Liver (tissue), 10 donors: ENCODE measurements at places on chromosomes 1 and 21. TPM values are rescaled to one million over a fixed set of nuclear protein-coding genes. Genes with fewer than 3 reads are reported as not detected.

DNA sequence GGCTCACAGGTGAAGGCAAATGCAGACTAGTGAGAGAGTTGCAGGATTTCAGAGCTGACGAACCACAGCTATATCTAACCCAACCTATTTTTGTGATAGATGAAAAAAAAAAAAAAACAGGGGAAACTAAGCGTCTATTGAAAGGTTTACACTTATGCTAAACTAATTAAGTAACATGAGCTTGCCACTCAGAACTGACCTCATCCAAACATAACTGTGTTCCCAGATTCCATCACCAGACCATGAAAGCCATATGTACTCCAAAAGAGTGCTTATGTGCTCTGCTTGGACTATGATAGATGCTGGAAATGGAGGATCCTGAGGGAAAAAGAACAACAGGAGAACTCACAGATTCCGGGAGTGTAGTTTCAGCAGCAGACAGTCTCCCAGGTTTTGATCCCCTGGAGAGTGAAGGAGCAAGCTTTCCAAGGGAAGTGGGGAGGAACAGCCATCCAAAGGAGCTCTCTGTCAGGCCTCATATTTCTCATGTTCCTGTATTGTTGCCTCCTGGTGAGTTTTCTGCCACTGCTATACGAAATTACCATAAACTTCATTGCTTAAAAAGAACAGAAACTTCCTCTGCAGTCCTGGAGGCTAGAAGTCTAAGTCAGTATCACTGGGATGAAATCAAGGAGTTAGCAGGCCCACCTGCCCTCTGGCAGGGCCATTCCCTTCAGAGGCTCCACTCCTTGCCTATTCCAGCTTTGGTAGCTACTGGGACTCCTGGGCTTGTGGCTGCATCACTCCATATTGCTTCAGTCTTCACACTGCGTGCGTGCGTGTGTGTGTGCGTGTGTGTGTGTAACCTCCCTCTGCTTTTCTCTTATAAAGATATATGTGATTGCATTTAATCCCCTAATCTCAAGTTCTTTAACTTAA, 38.1 kb downstream of the NIBAN1 start:
- no peak for DNase-seq
- no peak overlapping the region for H3K4me3 ChIP-seq
- no peak overlapping the region for H3K27ac ChIP-seq
- H3K4me1 ChIP-seq: peaks cover 1% of the 10 kb centered on the region

DNA sequence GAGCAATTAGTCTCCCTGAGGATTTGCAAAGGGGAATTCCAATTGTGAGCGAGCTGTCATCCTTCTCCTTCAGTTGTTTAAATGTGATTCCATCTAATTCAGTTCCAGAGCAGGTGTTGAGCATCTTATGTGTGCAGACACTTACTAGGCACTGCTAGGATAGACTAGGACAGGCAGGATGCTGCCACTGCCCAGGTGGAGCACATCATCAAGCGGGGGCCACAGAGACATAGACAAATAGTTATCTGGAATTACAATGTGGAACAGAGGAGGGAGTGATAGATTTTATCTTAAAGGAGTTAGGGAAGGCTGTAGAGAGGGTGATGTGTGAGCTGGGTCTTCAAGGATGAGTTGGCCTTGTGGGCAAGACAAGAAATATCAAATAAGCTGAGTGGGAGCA, 55.9 kb downstream of the CDC7 start:
- no peak for DNase-seq
- H3K4me3 ChIP-seq: no peak overlapping the region
- no peaks in the 10 kb centered on the region for H3K27me3 ChIP-seq

DNA sequence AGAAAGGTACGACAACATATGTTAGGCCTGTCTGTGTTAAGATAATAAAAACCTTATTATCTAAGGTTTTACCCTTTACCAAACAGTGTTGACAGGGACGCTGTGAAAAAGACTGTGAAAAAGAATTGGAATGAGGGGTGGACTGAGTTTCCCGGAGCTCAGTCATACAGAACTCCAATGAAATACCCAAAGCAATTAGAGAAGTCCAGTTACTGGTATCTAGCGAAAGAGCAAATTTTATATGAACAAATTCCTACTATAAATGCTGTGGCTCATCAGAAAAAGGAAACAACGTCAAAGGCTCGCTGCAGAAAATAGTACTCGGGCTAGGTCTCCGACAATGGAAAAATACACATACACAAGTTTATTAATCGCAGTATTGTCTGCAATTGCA, 708 bp upstream of the RBBP5 start:
- H3K27ac ChIP-seq: peak overlapping the region; percentile 97
- peaks cover 22% of the 10 kb centered on the region for H3K4me1 ChIP-seq
- peaks cover 2% of the 10 kb centered on the region for H3K36me3 ChIP-seq
- no peak for DNase-seq
- peak overlapping the region; percentile 65 for H3K4me3 ChIP-seq

DNA sequence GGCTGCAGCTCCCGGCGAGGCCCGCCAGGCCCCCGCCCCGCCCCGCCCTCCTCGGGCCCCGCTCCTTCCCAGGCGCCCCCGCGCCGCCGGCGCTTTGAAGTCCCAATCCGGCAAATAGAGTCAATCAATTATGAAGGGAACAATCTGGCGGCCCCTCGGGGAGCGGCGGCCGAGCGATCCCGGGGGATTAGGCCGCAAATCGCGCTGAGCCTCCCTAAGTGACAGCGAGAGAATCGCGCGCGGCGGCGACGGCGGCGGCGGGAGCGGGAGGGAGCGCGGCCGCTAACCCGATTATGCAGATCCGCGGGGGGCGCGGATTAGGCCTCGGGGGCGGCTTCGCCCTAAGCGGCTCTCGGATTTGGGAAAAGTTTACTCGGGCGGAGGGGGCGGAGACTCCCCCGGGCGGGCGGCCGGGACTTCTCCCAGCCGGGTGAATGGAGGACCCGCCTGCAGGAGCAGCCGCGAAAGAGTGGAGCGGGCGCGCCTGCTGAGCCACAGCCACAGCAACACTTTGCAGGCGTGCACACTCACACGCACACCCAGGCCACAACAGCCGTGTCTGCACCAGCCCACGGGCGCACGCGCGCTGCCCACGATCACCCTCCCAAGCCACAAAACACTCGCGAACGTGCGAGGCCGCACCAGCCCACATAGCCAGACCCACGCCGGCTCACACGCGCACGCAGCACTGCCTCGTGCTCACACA, 23.0 kb upstream of the DMBX1 start:
- H3K4me1 ChIP-seq: peaks cover 8% of the 10 kb centered on the region
- no peak for DNase-seq
- H3K27me3 ChIP-seq: peaks cover 2% of the 10 kb centered on the region
- H3K36me3 ChIP-seq: no peaks in the 10 kb centered on the region

KLF17 gene
- not detected for total RNA-seq
